ENCODE measurements at places on chromosomes 11 and 22.

DNA sequence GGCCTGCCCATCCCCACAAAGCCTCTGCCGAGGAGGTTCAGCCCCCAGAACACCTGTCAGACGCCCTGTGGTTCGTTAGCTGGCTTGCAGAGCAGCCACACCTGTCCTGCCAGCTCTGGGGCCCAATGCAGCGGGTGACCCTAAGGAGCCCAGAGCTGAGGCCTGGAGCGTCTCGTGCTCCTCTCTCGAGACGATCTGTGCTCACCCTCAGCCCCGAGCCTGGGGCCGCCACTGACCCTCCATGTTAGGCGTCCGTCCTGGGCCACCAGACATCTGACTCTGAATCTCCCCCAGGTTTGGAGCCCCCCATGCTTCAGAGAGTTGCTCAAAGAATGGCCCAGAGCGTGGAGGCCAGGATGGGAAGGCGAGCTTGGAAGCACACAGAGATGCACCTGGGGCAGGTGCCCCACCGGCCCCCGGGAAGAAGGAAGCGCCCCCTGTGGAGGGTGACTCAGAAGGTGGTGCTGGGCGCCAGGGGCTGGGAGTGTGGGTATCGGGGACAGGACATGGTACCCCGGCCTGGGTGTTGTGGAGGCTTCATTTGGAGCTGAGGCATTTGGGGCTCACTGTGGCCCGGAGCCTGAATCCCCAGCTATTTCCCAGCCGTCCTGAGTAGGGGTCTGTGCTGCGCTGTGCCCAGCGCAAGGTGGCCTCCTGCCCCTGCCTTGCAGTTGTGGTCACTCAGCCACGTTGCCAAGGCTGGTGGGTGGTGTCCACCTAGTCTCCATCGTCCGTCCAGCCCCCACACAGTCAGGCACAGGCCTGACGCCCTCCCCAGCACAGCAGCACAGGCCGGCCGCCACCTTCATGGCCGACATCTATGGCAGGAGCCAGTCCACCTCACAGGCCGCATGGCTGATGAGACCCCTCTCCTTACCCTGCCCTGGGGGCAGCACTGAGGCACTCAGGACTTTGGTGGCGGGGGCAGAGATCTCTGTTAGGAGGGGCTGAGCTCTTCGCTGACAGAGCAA lies 36.2 kb downstream of the SBF1 start:
- no peak for DNase-seq

GRCh38 chr11:77730789-77731188 lies 89.7 kb downstream of the RSF1 start:
- no peak for DNase-seq

- DNase-seq: no peak
Observed at GRCh38 chr11:68461575-68461917, 994 bp downstream of the PPP6R3 start.

DNA sequence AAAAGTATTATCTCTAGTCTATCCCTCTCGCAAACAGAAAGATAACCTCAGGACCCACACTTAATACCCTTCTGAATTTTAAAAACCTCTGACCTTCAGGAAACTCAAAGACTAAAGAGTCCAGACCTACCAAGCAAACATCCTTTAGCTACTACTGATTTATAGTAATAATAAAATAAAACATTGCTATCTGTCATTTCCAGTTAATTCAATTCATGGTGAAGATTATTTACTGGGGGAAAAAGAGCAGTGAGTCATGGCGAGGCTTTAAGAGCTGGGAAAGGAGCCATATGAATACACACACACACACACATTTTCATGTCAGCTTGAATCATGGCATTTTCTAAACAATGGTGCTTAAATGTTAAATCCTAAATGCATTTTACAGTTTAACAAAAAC lies 87.1 kb downstream of the FAM76B start:
- no peak for DNase-seq

DNA sequence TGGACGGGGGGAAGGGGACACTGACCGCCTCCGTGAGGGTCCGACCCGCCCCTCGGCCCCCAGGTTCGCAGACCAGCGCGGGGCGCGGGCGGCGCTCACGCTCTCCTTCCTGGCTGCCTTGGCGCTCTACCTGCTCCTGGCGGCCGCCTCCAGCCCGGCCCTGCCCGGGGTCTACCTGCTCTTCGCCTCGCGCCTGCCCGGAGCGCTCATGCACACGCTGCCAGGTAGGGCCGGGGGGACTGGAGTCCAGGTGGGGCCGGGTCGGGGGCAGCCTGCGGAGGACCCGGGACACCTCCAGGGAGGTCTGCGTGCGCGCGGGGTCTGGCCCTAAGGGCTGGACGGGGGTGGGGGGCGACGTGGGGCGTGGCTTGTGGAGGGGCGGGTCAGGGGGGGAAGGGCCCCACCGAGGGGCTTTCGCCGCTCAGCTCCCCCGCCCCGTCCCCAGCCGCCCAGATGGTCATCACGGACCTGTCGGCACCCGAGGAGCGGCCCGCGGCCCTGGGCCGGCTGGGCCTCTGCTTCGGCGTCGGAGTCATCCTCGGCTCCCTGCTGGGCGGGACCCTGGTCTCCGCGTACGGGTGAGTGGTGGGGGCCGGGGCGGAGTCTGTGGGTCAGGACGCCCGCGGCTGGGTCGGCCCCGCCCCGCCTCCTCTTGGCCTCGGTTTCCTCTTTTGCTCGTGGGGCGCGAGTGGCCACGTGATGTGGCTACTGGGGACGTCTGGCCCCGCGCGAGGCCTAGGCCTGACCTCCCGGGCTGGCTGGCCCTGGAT lies 19.9 kb downstream of the PHLDA2 start:
- no peak for DNase-seq

GRCh38 chr11:121456816-121457431 lies 4.2 kb upstream of the SORL1-AS1 start:
- DNase-seq: no peak

- no peak for DNase-seq
Observed at GRCh38 chr11:125932301-125932700, 13.5 kb upstream of the VSIG10L2 start.

- DNase-seq: no peak
Observed at GRCh38 chr22:21000207-21000986, 1.5 kb downstream of the THAP7 start.

- DNase-seq: no peak
Observed at GRCh38 chr11:44816761-44817160, 90.0 kb downstream of the TSPAN18 start.

GRCh38 chr11:39651857-39652461 lies 1807.5 kb downstream of the LRRC4C start:
- DNase-seq: no peak

All from NCI-H2029 treated with DMSO at 0.1 percent for 48 hours (cell line).